ENCODE measurements at places on chromosomes 7 and 10.

DNA sequence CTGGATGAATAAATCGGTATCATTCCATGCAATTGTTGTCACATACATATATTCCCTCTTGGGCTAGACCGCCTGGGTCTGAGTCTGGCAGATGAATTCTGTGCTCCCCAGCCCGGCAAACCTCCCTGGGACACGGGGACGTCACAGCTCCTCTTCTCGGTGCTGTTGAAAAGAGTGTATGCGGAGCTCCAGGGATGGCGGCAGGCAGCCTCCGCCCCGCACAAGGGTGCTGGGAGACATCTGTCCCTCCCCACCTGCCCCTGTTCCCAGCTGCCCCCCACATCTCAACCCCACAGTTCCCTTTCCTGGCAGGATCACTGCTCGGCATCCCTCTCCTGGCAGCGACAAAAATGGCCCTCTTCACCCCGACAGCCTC lies 32.1 kb downstream of the PRKAG2 start:
- DNase-seq, result no peak

GRCh38 chr7:67306331-67306730 lies 309.7 kb downstream of the TYW1 start:
- DNase-seq, result no peak

GRCh38 chr7:11754123-11754522 lies 77.9 kb downstream of the THSD7A start:
- no peak for DNase-seq

GRCh38 chr7:92251181-92251580 lies 5.4 kb downstream of the ANKIB1 start:
- no peak for DNase-seq

DNA sequence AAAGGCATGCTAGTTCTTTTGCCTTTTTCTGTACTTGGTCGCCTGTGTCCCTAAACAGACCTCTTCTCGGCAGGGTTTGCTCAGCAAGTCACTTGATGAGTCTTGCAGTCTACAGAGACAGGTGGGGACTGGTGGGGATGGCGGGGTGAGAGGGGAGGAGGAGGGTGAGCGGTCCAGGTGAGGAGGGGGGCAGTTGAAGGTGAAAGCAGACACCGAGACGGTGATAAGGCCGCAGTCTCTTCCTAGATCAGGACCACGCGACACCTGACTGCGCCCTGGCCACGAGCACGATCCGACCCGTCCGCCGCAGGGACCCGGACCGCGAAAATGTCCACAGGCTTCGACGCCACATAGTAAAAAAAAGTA lies 566 bp downstream of the ASNS start:
- no peak for DNase-seq

GRCh38 chr10:29431711-29432110 lies 142.8 kb downstream of the LYZL1 start:
- no peak for DNase-seq

- no peak for DNase-seq
These were observed 37.4 kb upstream of the LBX1 start for GRCh38 chr10:101266381-101267289.

DNA sequence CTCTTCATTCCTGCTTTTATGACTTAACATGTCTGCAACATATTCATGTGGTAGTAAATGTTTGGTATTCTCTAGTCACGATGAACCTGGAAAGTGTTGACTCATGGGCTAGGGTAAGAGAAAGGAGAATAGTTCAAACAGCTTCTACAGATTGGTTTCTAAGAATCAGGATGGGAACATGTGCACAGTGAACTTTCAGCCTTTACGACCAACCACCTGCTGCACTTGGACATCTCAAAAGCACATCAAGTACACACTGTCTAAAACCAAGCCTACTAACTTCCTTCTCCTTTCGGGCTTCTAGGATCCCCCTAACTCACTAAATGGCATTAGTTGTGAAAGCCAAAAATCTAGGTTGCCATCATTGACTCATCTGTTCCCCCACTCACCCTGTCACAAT lies 85.5 kb downstream of the CUL2 start:
- DNase-seq, result no peak

GRCh38 chr7:11830582-11831155 lies 1.3 kb downstream of the THSD7A start:
- no peak for DNase-seq

- DNase-seq, result no peak
These were observed 64.7 kb downstream of the KAT6B start for GRCh38 chr10:74891053-74891452.

- no peak for DNase-seq
These were observed 494 bp downstream of the PALS2 start for GRCh38 chr7:24573554-24574338.

GRCh38 chr7:746155-747061 lies 19.3 kb upstream of the PRKAR1B start:
- no peak for DNase-seq

DNA sequence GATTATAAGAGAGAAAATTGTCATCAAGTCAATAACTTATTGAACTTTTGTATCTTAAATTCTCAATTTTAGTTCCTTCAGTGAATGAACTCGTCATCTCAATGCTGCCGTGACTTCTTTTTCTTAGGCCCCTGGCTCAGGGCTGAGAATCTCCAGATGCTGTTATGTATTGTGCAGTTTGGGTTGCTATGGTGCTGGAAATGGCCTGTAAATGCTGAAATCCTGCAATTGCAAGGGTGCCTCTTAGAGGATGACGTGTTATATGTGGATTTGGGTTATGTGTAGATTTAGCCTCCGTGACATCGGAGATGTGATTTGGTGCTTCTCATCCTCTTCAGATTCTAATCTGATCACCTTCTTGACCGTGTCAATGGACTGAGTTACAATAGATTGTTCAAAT lies 55.7 kb upstream of the ZRANB1 start:
- no peak for DNase-seq

DNA sequence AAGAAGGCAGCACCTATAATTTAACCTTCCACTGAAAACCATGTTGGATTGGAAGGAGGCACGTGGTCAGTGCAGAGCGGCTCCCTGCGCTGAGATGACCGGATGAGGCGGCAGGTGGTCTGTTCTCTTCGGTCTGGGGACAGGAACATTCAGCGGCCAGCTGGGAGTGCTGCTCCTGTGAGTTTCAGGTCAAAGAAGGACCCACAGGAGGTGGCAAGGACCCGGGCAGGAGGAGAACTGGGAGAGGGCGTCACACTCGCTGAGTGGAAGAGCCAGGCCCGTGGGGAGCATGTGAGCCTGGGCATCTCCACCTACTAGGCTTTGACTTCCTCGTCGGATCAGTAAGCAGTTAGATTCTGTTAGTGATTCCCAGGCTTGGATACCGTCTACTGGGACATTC lies 113.4 kb upstream of the SHH start:
- DNase-seq, result no peak

DNA sequence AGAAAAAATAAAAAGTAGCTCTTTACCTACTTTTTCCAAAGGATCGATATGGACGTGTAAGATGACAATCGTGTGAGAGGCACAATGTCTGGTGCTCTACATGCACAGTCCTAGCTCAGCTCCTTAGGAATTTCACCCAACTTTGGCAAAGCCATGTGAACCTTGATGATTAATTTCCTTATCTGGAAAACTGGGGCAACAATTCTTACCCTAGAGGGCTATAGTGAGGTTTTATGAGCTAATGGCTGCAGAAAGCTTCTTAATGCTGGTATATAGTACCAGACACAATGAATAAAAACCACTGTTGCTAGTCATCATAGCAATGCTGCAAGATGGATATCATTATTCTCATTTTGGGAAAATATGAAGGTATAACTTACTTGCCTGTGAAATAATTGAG lies 202.7 kb downstream of the PARD3 start:
- DNase-seq, result no peak

Data from HFF-Myc (cell line).